ENCODE measurements at places on chromosomes 3 and 15.

DNA sequence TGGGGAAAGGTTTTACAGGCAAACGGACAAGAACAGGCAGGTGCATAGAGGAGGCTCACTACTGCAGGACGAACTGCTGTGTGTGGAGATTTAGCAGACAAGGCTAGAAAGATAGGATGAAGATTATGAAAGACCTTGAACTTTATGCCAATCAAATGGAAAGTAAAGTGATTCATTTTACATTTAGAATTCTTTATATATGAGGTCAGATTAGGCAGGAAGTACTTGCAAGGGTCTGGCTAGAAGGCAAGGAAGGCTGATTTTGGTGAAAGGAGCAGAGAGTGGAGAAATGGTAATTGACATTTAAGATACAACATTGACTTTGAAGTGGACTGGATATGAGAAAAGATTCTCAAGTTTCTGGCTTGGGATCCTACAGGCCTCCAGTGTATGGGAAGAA, 33.6 kb downstream of the PLSCR4 start:
- peak; percentile 41 for DNase-seq

GRCh38 chr15:85785887-85786780, 8.6 kb downstream of the KLHL25 start:
- DNase-seq: peak; percentile 56

GRCh38 chr3:22063500-22063899, 312.5 kb upstream of the ZNF385D start:
- DNase-seq: no peak

DNA sequence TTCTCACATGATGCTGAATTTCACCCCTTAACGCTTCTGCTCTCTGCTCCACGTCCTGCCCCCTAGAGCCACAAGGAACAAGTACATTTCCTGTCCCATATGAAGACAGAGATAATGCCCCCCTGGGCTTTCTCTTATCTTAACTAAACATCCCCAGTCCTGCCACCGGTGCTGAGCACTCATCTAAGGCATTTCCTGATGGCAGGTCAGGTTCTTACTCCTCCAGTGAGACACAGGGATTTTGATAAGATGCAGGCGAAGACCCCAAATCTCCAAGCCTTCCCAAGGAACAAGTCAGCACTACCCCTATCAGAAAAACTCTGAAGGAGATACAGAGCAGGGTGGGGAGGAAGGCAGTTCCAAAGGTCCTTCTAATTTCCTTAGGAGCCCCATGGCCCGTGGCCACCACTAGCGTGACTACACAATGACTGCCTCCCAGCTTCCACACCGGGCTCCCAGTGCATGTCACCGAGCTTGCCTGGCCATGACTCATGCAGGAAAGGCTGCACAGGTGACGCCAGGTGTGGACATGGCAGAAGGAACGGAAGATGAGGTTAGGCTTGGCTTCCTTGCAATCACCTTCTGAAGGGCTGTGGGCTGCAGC, 152.9 kb downstream of the XXYLT1 start:
- DNase-seq: peak; percentile 58

DNA sequence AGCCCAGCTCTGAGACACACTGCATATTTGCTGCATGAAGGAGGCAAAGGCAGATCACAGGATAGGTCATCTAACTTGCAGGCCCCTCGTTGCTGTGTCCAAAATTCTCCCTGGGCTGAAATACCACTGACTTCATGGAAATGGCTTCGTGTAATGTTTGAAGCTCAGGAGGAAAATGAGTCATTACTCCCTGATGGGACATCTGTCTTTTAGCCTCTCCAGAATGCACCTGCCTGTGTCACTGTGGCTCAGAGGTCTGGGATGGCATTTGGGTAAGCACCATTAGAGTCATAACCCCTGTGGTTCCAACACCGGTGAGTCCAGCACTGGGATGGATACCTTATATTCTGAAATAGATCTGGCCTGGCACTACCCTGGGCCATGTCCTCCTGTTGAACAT, 51.5 kb downstream of the IL12A start:
- no peak for DNase-seq

DNA sequence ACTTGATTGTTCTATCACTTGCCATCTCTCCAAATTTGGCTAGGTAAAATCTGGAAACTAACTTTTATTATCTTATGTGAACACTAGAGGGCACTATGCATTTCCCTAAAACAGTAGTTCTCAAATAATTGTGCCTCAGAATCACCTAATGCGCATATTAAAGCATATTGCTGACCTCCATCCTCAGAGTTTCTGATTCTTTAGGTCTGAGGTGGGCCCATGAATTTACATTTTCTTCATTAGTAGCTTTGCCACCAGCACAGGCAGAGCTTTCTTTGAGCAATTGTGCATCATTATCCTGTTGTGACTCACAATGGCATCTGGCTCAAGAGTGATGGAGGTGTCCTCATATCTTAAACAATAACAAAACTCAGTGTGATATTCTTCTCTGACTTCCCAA, 17.5 kb upstream of the BCHE start:
- peak; percentile 29 for DNase-seq

GRCh38 chr3:53577506-53577905, 83.1 kb downstream of the CACNA1D start:
- DNase-seq: peak; percentile 2

GRCh38 chr3:183116025-183116614, 16.8 kb upstream of the MCCC1 start:
- DNase-seq: no peak

DNA sequence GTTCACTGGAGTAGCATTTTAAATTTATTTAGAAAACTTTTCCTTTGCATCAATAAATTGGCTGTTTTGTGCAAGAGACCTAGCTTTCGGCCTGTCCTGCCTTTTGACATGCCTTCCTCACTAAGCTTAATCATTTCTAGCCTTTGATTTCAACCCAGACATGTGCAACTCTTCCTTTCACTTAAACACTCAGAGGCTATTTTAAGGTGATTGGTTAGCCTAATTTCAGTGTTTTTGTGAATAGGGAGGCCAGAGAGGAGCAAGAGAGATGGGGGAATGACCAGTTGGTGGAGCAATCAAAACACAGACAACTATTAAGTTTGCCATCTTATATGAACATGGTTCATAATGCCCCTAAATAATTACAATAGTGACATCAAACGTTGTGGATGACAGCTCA, 333.4 kb downstream of the SLC9A9 start:
- no peak for DNase-seq

GRCh38 chr15:68546318-68546717, 32.5 kb upstream of the CORO2B start:
- DNase-seq: no peak

GRCh38 chr3:49498648-49499047, 28.6 kb downstream of the DAG1 start:
- DNase-seq: no peak

DNA sequence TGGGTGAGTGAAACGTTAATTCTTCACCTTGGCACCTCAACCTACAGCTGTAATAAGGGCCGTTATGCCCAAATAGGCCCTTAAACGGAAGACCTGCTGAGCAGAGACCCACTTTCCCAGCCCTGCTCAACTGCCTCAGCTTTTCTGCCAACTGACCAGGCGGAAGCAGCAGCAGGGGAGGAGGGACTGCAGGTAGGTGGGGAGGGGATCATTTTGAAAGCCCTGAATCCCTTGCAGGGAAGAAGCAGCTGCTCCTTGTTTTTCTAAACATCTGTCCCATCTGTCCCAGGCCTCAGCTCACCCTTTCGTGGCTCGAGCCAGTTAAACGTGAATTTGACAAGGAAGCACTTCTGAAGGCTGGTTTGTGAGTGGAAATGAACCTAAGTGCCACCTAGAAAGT, 978 bp upstream of the CMC1 start:
- no peak for DNase-seq

- peak; percentile 46 for DNase-seq
These were observed 975 bp upstream of the FOXP1 start for GRCh38 chr3:71584394-71585011.

GRCh38 chr15:84772467-84772866, 24.1 kb downstream of the ZNF592 start:
- DNase-seq: peak; percentile 22

- no peak for DNase-seq
These were observed 38.8 kb downstream of the NGLY1 start for GRCh38 chr3:25744470-25744869.

- no peak for DNase-seq
These were observed 34.5 kb downstream of the TJP1 start for GRCh38 chr15:29787767-29788166.

- DNase-seq: peak; percentile 94
These were observed at the start of gene CCDC13 for GRCh38 chr3:42772670-42773408. Gene CCDC13, minus strand, starts transcription at chr3:42773253. Its CDS starts 14,908 bp downstream, at chr3:42758345.

GRCh38 chr3:190695994-190696393, 166.5 kb downstream of the GMNC start:
- no peak for DNase-seq

DNA sequence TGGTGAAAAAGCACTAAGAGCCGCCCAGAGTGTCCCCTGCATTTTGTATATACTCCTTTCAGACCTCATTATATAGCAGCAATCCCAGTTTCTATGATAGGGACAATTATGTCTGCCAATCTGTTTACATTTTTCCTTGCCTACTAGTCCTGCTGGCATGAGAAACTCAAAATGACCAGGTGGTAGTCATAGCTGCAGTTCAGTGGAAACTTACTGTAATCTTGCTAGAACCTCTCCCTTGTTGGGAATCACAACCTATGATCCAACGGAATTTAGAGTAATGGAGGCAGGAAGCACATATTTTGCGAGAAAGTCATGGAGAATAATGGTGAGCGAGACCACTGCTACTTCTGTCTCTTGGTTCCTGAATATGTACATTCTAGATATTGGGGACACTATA, 28.6 kb upstream of the MINAR1 start:
- no peak for DNase-seq

- DNase-seq: no peak
These were observed 177.9 kb downstream of the TLE3 start for GRCh38 chr15:69919816-69920215.

Measured in cardiac fibroblast (primary cell).